ENCODE measurements at places on chromosomes 4 and X.

DNA sequence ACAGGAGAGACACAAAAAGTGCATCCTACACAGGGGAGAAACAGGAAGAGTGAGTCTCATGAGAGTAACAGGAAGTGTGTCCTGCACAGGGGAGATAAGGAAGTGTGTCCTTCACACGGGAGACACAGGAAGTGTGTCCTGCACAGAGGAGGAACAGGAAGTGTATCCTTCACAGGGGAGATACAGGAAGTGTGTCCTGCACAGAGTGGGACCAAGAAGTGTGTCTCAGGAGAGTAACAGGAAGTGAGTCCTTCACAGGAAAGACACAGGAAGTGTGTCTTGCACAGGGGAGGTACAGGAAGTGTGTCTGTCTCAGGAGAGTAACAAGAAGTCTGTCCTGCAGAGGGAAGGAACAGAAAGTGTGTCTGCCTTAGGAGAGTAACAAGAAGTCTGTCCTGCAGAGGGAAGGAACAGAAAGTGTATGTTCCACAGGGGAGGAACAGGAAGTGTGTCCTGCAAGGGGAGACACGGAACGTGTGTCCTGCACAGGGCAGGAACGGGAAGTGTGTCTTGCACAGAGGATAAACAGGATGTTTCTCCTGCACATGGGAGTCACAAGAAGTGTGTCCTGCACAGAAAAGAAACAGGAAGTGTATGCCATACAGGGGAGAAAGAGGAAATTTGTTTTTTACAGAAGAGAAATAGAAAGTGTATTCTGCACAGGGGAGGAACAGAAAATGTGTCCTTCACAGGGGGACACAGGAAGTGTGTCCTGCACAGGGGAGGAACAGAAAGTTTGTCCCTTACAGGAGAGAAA, 102.0 kb downstream of the ARSF start:
- no peak for DNase-seq

GRCh38 chr4:139975830-139976272, 178.1 kb downstream of the MAML3 start:
- DNase-seq, result no peak

DNA sequence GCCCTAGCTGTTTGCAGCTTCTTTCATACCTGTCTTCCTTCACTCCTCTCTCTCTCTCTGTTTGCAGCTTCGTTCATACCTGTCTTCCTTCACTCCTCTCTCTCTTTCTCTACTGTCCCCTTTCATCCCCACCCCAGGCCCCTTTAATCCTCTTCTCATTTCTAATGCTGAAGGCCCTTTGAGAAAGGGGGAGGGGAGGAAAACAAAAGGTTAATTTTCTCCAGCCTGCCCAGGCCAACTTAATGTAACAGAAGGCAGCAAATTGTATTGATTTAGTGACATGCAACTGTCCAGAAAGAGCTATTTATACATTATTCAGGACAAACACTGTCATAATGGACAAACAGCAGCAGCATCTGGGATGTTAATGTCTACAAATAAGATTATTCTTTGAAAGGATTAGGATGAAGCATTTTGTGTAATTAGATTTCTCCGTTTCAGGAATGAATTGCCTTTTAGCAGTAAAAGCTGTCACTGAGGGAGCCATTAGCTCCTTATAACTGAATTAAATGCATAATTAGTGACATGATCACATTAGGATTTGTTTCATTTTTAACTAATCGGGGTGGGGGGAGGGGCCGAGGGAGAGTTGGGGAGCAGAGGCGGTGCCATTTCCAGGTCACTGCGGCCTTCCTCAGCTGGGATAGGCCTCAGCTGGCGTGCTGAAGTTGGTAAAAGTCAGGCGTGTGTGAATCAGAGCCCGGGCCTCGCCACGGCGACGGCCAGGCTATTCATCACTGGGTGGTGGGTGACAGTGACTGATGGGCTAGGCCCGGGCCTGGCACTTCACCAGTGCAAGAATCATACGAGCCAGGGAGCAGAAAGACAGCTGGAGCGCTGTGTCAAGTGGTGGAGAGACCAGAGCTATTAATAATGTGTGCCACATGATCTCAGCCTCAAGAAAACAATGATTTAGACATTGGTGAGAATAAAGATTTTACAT, 174.5 kb downstream of the NKX6-1 start:
- no peak for DNase-seq

DNA sequence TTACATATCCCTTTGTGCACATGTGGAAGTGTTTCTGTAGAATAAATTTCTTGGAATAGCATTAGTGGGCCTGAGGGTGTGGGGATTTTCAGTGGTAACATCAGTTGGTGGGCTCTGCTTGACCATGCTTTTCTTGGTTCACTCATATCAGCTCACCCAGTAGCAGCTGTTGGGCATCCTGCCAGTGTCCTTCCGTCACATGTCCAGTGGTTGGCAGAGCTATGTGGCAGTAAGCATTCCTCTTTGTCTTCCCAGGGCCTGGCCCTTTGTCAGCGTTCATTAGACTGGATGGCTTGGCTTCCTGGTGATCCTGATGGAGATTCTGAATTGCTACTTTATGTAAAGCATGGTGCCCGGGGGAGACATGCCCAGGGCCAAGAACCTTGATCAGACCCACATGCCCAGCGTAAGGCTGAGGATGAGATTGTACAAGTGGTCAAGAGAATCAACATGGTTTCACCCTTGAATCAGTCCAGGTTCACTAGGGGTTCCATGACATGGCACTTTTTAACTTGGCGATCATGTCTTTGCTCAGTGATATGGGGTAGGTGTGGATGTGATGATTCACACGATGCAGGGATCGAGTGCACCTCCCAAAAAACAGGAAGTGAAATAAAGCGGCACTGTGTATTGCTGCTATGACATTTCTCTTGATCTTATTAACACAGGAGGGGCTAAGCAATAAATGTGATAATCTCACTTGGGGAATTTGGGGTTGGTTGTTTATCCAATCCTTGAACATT, 72.1 kb upstream of the IGFBP7 start:
- DNase-seq, result no peak

DNA sequence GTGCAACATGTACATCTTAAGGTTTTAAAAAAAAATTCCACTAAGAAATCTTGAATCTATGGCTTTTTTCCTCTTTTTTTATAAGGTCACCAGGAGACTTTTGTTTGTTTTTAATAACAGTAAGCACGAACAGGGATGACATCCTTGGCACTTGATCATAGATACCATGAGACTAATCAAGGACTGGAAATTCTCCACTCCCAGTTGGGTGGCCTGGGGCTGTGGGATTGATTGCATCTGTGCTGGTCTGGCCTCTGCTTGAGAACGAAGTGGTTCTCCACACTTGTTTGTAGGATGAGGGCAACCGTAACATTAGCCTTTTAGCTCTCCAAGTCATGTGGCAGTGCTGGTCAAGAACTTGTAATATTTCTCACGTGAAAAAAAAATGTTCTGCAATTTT, 35.4 kb downstream of the SNX25 start:
- DNase-seq, result no peak

DNA sequence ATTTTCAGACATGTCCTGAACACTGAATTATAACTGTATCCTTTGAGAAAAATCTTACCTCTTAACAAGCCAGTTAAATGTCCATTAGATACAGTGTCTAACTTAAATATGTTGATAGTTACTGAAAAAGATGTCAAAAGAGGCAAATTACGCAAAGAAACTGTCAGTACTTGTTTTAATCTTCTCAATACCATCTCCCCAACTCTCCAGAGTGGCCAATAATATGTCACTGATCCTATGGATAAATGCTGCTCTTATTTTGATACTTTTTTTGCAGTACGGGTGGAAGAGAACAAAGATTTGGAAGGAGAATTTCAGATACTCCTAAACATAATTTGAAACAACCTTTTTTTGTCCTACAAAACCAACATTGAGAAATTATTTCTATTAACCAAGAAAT, 192.7 kb downstream of the CBR4 start:
- DNase-seq, result no peak

- no peak for DNase-seq
These were observed 4.4 kb downstream of the RBPJ start for GRCh38 chr4:26325191-26325590.

GRCh38 chr4:150140774-150141400, 62.6 kb downstream of the DCLK2 start:
- DNase-seq, result no peak

GRCh38 chr4:141410839-141411238, 190.1 kb downstream of the ZNF330 start:
- no peak for DNase-seq

GRCh38 chrX:72305286-72306084, at the start of gene CITED1:
Gene CITED1, minus strand, starts transcription at chrX:72305914. Its CDS starts 3,045 bp downstream, at chrX:72302869.
- DNase-seq, result no peak

GRCh38 chr4:30722092-30722358, 1.9 kb downstream of the PCDH7 start:
- no peak for DNase-seq

- no peak for DNase-seq
These were observed 111.1 kb upstream of the HTR2C start for GRCh38 chrX:114472788-114473187.

DNA sequence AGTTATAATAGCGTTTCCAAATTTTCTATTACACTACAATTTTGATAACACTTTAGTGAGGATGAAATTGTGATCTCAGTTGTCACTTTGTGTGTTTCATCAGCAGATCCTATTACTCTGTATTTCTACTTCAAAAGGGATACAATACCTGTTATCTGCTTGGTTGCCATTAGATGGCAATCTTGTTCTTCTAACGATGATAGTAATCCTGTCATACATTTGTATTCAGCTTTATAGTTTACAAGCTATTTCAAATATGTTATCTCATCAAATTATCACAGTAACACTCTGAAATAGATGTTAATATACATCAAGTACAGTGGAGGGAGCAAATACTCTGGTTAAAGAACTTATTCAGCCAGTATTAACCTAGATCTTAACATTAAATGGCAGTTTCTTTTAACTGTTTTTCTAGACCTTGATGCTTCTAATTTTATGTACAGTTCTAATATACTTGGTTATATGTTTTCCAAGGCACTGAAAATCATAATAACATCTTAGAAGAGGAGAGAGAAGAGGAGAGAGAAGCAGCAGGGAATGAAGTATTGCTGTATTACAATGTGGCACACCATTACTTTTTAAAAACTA, 292.0 kb downstream of the CCSER1 start:
- DNase-seq, result no peak

DNA sequence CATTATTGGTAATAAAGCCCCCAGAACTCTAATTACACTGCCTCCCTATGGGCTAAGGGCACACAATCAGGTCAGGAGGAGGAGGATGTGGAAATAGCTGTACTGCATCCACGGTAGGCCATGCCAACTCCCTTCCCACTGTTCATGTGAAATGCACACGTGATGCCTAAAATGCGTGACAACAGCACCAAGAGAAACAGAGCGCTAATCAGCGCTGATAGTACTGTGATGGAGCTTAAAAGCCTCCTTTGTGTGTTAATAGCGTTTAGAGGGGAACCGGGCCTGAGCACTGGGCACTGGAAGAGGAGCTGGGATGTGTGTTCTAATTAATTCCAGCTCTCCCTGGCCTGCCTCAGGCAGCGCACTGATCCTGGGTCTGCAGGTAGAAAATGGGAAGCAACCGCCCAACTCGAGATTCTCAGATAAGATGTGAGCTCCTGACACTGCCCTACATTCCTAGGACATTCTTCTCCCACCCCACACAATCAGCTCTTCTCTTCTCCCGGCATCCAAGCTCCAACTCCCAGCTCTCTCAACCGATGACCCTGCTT, 12.9 kb downstream of the DCTD start:
- DNase-seq, result no peak

DNA sequence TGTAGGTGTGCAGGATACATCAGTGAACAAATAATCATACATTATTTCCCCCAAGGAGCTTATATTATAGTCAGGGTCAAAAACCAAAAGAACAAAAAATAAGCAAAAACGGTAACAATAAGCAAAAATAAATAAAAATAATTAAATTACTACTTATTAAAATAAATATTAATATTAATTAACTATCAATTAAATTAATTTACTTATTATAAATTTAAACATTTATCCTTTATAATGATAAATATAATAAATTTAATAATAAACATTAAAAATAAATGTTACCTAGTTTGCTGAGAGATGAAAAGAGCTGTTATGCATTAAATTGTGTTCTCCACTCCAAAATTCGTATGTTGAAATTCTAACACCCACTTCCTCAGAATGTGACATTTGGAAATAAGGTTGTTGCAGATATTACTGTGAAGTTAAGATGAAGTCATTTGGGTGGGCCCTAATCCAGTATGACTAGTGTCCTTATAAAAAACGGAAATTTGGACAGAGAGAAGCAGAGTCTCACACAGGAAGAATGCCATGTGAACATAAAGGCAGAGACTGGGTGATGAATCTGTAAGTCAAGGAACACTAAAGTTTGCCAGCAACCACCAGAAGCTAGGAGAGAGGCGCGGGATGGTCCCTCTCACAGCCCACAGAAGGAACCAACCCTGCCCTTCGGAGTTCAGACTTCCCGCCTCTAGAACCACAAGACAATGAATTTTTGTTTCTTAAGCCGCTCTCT, 67.2 kb upstream of the IBSP start:
- no peak for DNase-seq

- no peak for DNase-seq
These were observed 837 bp downstream of the DCHS2 start for GRCh38 chr4:154490583-154491340.

GRCh38 chr4:7653510-7654369, 219.0 kb upstream of the PSAPL1 start:
- DNase-seq, result no peak

DNA sequence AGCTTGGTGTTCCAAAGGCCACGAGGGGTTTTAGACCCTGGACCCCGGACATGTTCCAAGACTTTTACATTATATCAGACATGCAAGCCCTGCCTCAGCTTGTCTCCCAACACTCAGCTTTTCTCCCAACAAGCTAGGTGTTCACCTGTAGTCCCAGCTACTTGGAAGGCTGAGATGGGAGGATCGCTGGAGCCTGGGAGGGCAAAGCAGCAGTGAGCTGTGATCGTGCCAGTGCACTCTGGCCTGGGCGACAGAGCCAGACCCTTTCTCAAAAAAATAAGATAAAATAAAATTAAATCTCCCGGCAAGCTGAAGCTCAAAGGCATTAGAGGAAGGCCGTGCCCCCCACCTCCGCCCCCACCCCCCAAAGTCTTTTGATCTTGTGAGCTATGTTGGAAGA, 13.7 kb downstream of the CTAG1A start:
- no peak for DNase-seq

DNA sequence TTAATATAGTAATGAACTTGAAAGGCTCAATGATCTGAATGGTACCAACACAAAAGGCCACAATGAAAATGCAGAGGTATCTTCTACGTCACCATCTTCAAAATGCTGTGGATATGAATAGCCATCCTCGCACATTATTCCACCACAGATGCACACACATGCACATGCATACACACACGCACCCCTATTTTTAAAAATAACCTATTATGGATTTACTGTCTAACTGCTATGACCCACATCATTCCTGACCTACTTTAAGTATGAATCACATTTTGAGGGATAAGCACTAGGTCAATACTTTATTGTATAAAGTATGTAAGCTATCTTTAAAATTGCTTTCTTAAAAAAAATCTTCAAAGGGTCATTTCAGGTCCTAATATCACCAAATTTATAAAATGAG, 24.4 kb upstream of the CORIN start:
- DNase-seq, result no peak

DNA sequence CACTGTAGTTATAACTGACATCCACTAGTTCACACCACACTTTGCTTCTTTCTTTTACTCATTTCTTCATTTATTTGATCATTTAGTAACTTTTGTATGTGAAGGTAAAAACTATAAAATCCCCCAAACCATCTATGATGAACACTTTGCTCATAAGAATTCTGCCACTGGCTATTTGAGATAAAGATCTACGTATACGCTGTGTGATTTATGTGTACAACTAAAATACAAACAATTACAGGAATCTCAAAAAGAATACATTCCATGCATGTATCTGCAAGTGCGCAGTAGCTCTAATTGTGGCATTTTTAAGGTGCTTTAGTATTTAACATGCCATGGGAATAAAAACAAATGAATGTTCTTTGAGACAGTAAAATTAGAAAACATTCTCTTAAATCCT, 156.9 kb upstream of the NAP1L5 start:
- DNase-seq, result no peak
